IPS-NIHi11 (cell line): ENCODE measurements at places on chromosomes 6 and 20.

DNA sequence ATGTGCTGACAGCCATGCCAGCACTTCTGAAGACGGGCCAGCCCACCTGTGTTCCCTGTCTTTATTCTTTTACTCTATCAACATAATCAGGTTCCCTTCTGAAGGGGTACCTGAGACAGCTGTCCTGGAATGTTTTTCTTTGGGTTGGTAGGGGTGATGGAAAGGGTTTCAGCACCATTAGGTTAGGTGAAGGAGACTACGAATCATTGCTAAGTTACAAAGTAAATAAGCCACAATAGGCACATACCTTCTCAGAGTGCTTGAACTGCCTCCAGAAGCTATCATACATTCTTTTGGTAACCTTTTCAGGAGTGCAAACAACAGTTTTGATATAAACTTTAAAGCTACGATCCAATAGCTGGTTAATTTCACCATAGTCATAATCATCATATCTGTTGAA, 106.3 kb downstream of the SESN1 start:
- DNase-seq: no peak

- DNase-seq: peak; percentile 45
Measured at GRCh38 chr20:49132995-49133478, 55.1 kb downstream of the STAU1 start.

DNA sequence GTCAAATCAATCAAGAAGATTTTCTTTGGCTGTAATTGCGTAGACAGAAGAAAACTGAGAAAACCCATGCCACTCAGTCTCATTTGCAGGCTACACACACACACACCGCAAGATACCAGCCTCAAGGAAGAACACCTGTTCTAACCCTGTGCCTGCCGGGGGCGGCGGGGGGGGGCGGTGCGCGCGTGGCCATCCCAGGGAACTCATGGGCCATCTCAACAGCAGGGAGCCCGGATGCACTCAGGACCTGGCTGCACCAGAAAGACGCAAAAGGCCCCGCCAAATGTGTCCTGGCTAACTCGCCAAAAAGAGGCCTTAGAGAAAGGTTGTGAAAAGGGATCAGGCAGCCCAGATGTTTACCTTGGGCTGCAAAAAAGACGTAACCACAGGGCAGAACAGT, 2.1 kb downstream of the B3GAT2 start:
- no peak for DNase-seq

- no peak for DNase-seq
Measured at GRCh38 chr6:128558021-128558420, 37.6 kb upstream of the PTPRK start.

DNA sequence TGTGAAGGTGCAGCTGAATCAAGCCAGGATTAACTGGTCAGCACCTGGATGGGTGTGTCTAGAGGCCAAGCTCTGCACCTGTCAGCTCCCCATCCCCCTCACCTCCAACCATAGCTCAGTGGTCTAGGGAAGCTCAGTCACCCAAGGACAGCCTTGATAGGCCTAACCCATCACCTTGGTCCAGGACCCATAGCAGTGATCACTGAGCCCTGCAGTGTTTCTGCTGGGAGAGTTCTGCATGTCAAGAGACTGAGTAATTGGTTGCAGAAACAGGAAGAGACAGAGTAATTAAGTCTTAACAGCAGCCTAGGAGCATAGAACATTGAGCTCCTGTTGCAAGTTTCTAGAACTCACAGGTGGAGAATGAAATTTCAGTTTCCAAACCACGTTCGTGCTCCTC, 18.7 kb upstream of the RALGAPB start:
- DNase-seq: no peak

DNA sequence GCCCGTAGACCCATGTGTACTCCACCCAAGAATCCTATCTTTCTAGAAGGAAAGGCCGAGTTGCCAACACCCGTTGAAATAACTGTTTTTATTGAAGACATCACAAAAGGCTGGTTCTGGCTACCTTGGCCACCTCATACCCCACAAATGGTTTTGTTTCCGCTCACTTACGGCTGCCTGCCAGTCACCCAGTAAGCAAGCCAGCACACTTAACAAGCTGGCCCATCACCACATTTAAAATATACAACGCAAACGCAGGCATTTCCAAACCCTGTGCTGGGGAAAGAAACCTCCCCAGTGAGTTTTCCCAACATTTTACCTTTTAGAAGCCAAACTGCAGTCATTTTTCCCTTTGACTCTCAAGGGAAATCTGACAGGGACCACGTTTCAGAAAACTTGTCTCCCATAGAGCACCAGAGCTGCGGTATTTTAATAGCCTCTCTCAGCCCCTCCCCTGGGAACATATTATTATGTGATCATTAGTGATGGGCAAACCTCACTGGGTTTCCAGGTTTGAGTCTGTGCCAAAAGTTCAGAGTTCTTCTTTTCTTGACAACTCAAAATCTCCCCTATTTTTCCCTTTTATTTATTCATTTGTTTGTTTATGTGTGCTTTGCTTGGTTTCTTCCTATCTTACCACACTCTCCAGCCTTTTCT, 36.7 kb upstream of the BMP2 start:
- no peak for DNase-seq

DNA sequence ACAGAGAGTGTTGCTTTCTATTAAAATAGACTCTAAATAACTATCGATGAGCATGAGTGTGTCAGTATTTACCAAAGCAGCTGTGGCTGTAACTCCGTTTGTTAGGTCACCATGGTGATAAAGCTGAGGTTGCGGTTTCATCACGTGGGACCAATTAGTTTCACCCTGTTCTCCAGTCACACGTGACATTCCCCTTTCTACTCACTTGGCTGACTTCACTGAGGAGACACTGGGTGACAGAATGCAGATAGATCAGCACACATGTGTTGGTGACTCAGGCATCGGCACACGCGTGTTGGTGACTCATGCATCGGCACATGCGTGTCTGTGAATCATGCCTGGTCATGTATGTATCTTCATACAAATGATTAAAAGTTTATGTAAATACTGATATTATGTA, 285.4 kb downstream of the THBS2 start:
- DNase-seq: no peak
